HTR-8/SVneo (cell line): ENCODE measurements at places on chromosomes 4 and X.

DNA sequence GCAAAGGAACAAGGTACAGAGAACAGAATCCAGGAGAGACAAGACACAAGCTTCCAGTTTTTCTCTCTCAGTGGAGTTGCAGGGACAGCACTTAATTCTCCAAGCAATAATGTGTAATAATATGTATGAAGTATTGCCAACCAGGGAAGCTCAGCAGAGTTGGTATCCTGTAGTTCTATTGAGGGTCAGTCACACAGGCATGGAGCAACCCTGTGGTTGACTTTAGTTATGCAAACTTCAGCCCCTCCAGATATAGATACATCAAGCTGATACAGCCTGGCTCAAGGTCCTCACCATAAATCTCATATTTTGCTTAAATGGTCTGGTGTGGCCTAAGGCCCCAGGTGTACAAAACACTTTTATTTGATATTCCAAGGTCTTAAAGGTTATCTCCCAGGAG, 248.6 kb upstream of the EPHA5 start:
- DNase-seq, result no peak

- no peak for DNase-seq
Observed at GRCh38 chr4:177562859-177563258, 120.6 kb upstream of the AGA start.

GRCh38 chr4:6932918-6933317, 23.3 kb downstream of the TBC1D14 start:
- no peak for DNase-seq

DNA sequence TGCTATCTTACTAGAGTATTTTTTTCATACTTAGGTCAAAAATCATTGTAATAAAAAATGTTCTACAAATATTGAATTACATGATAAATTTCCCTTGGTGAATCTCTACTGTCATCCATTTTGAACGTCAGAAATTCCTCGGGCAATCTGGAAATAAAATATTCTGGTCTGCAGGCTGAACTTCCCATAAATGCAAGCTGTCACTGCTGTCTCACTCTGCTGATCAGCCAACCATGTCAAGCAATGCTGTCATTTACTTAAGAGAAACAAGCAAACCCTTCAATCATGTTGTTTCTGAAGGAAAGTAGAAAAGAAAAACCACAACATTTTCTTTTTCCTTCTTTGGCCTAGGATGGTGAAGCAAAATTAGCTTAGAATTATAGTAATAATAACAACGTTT, 514.2 kb upstream of the GALNT7 start:
- DNase-seq, result no peak

DNA sequence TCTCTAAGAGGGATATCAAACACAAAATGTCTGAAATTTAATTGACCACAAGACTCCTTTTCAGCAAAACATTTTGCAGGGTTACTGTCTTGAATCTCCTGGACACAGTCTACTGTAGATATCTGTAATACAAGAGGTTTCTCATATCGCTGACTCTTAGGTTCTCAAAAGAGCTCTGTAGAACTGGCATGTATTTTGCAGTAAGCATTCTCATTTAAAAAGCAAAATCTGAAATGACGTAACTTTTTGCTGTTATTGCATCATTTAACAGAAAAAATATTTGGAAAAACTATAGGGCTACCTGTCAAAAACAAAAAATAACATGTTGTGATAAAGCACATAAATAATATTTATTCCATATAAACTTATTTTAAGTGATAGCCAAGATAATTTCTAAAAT, 114.2 kb downstream of the CDS1 start:
- no peak for DNase-seq

DNA sequence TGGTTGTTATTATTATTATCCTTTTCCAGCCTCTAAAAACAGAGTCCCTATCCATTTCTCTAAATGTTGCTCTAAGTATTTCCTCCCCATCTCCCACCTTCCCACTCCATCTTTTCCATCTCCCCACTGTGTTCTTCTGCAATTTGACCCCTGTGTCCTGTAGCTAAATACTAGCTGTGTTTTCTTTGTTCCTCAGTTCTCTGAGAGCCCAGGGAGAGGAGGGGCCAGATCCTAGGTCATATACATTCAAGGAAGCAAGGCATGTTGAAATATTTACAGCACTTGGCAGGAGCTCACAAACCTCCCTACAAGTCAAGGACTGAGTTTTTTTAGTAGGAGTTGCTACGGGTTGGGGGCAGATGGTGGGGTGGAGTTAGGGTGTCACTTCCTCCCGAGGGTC, 10.5 kb downstream of the SLC16A2 start:
- DNase-seq, result no peak

- no peak for DNase-seq
Observed at GRCh38 chr4:152206185-152206584, 329.7 kb downstream of the FBXW7 start.

DNA sequence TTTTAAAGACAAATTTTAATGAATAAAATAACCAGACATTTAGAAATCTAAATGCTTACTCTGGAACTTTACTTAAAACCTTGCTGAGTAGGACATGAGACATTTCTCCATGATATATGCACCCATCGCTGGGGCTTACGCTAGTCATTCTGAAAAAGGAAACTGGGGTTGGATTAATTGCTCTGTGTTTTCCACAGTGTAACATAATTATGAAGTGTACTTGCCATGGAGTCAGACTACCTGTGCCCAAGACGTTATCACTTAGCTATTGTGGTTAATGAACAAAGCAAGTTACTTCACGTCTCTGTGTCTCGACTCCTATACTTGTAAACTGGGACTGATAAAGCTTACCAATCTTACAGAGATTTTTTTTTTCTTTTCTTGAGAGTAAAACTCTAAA, 47.8 kb downstream of the SHISA3 start:
- DNase-seq, result no peak

DNA sequence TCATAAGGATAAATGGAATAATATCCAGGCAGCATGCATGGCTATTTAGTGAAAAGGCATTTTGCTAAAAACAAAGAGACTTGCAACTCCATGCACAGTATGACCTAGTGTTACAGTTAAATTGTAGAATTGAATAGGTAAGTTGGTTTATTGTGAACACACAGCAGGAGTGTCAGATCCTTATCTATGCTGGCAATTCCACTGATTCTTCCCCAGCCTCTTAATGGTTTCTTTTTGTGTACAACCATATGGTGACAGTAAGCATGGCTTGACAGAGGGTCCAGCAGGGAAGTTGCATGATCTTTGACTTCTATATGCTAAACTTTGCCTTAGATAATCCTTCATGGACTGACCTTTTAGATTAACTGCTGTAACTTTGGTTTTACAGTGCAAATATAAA, 936.6 kb upstream of the EPHA5 start:
- DNase-seq, result no peak

GRCh38 chrX:120426599-120426998, 42.5 kb downstream of the LAMP2 start:
- no peak for DNase-seq
